ENCODE measurements at places on chromosomes 3 and 15.

- no peak for DNase-seq
These were observed 348.0 kb upstream of the DPPA4 start for GRCh38 chr3:109685084-109686079.

DNA sequence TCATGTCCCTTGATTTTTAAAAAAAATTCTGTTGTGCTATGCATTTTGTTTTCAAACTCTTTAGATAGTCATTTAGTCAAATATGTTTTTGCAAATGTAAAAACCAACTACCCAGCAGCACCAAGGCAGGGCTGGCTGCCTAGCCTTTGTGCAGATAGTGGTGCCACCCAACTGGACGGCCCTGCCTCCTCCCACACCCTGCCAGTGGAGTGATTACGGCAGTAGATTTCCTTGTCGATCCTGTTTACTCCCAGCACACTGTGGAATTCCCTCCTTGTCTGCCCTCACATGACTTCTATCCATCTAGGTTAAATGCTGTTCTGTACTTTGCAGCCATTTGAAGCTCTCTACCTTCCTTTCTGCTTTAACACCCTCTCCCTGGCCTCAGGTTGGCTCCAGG is 79.4 kb upstream of the PLXNA1 start:
- no peak for DNase-seq

- DNase-seq, result no peak
These were observed 475.1 kb upstream of the TBL1XR1 start for GRCh38 chr3:177672252-177672911.

- peak; percentile 39 for DNase-seq
These were observed 87.2 kb upstream of the TBL1XR1 start for GRCh38 chr3:177284383-177284881.

DNA sequence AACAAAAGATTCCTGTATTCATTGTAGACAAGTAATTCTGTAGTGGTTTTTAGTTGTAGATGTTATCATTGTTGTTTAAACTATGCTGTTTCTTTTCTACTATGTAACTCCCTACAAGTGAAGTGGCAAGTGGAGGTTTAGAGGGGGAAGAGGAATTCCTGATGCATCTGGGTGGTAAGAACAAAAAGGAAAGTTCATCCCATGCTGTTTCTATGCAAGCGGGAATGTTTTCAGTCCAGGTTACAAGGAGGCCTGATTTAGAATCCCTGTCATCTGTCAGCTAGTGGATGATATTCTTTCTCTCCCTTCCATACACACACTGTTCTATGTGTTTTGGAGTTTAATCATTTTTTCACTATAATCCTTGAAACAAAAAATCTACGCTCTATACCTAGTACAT is 67.4 kb downstream of the IMPG2 start:
- DNase-seq, result no peak

- DNase-seq, result no peak
These were observed 97.3 kb downstream of the XXYLT1 start for GRCh38 chr3:195173657-195174056.

DNA sequence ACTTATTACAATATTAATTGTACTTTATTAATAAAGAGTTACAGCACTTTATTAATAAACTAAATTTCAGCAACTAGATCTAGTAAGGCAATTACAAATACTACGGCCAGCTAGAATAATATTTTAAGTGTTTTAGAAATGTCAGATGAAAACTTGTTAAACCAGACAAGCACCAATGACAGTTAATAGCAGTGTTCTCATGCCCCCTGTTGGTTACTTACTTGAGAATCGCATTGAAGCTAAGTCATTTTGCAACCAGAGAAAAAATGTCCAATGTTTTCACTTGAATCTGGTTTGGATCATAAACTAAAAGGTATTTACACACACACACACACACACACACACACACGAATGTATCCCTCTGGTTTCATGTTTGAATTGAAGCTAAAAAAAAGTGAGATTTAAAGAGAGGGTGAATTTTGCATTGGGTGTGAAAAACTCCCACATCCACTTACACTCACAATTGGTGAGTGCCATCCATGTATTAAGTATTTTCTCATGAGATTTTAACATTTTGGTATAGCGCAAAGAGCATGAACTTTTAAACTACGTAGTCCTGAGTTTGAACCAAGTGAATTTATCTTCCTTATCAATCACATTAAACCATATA is 347.7 kb downstream of the ZBBX start:
- DNase-seq, result peak; percentile 45

- peak; percentile 18 for DNase-seq
These were observed 17.3 kb upstream of the AEN start for GRCh38 chr15:88603885-88604284.

DNA sequence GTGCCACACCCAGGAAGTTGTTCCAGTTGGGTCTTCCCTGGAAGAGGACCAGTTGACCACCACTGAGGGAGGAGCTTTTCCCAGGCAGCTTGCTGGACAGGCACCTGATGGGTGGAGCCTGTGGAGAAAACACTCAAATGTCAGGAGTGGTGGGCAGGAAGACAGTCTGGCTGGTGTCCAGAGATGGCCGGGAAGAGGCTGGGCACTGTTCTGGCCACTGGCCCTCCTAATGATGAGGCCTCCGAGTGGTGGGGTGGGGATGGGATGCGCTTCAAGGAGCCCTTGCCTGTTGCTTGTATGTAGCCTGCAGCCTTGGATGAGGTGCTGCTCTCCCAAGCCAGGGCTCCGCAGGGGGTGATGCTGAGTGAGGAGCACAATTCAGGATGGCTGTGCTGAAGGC is 12.3 kb downstream of the PLEKHO2 start:
- no peak for DNase-seq

DNA sequence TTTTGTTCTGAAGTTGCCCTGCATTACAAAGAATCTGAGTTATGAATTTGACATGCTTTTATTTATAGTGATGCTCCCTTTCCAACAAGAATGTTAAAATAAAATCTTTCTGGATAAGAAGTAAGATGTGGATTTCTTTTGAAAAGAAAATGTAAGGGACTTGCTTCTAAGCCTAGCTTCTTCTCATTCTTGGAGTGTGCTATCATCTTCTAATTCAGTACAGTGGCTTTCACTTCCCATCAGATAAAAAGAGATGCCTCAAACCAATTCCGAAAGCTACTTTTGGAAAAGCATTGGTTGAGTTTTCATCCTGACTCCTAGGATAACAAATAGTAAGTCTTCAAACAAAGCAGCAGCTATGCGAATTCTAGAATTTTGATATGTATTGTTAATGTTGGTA is 197.0 kb upstream of the ZPLD1 start:
- no peak for DNase-seq

DNA sequence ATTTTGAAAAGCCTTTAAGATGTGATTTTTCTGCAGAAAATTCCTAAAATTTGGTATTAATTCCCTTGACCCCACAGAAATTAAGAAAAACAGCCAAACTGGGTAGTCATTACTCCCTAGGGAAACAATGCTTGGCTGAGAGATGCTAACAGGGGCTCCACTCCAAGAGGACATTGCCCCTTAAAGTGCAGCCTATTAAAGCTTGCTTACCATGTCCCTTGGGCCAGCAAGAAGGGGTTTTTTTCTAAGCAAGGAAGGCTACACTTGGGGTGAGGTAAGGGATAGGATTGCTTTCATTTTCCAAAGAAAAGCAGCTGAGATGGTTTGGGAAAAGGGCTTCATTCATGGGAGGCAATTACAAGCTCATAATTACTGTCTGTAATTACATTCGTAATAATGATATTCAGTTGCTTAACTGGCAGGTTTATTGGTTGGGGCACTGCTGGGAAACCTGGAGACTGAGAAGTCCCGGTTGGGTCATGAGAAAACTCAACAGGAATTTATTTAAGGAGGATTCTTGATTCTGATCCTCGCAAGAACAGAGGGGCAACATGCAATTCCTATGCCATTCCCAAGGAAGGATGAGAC is 247.5 kb downstream of the NR1D2 start:
- DNase-seq, result no peak

GRCh38 chr15:38795471-38796245 is 231.0 kb upstream of the RASGRP1 start:
- no peak for DNase-seq

DNA sequence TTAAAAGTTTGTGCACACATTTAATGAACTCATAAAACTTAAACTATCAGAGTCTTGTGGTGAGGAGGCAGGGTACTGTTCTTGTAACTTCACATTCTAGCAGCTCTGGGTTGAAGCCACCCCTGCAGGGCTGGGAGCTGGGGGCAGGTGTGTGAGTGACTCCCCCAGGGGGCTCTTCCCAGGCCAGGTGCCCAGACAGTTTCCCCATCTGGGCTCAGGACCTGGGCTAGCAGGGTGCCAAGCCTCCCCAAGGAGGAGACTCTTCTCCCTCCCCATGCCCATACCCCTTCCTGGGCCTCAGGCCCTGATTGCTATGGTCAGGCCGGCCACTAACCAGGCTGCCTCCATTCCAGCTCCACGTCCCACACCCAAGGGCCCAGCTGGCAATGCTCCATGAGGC is 22.0 kb upstream of the CHCHD6 start:
- no peak for DNase-seq

DNA sequence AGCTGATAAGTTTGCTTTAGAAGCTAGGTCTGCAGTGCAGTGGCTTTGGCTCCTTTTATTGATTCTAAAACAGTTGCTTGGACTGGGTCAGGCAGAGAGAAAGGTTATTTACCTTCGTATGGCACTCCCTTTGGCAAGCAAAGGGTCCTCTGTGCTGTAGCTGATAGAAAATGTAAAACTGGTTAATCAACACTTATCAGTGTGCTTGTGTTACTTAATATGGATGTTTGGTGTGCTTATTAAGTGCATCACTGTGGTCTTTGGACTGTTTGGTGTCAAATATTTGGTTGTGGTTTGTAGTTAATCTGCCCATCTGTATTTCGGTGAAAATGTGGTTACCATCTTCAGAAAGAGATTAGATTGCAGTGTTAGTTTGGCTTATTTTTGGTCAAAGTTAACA is 16.0 kb downstream of the UBE2E2 start:
- DNase-seq, result no peak

DNA sequence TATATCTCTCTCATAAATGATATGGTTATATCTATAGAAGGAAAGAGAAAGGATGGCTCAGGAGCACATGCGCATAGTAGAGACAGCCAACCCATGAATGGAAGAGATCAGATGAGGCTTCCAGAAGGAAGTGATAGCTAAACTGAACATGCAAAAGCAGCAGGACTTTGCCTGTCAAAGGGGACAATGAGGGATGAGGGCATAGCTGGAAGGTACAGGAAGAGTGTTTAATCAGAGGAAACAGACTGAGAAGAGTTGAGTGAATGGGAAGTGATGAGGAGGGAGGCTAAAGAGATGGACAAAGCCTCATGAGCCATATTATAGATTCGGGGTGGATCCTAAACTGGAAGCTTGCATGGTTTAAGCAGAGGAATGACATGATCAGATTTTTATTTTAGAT is 26.5 kb upstream of the VEPH1 start:
- no peak for DNase-seq

- no peak for DNase-seq
These were observed at the start of gene DGKG for GRCh38 chr3:186361762-186362536. DGKG (minus strand) TSS chr3:186362234; CDS start chr3:186320459, 41,775 bp downstream.

DNA sequence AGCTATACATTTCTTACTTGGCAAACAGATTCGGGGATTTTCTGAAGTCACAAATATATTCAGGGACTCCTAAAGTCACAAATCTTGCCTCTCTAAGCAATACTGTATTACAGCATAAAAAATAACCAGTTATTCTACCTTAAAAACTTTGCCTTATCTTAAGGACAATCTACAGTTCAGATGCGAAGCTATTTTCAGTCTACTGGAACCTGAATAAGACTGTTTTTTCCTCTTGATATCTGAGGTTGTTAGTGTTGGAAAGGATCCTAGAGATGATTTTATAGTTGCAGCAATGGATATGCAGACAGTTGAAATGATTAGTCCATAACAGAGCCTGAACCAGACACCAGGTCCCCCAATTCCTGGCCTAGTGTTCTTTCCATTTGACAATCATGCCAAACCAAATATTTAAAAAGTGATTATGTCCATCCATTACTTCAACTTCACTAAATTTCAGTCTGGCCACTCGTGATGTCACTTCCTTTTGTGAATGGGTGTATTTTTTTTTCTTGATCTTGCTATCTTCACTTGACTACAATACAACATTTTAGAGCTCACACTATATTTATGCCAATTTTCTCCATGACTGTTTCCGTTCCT is 1.8 kb downstream of the HDGFL3 start:
- peak; percentile 43 for DNase-seq

- peak; percentile 1 for DNase-seq
These were observed 109.6 kb downstream of the FHIT start for GRCh38 chr3:61141697-61142096.

DNA sequence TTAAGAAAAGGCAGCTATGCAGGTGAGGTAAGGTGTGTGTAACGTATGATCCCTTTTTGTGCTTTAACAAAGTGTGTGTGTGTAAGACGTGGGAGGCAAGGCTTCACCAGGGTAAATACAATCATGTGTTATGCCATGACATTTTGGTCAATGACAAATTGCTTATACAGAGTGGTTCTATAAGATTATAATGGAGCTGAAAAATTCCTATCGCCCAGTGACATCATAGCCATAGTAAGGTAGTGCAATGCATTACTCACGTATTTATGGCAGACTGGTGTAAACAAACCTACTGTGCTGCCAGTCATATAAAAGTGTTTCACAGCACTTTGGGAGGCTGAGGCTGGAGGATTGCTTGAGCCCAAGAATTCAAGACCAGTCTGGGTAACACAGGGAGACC is 60.2 kb upstream of the LCTL start:
- DNase-seq, result no peak

GRCh38 chr15:73375755-73376305 is 7.1 kb upstream of the HCN4 start:
- DNase-seq, result peak; percentile 87

- DNase-seq, result no peak
These were observed 700.3 kb downstream of the TUSC7 start for GRCh38 chr3:117409701-117410459.

- DNase-seq, result no peak
These were observed 603.0 kb upstream of the ROBO2 start for GRCh38 chr3:76436894-76437293.

- DNase-seq, result no peak
These were observed 289.7 kb upstream of the TPRG1 start for GRCh38 chr3:188881954-188882641.

- no peak for DNase-seq
These were observed 42.6 kb downstream of the TNK2 start for GRCh38 chr3:195865752-195866151.

GRCh38 chr15:71889385-71889784 is 79.0 kb downstream of the NR2E3 start:
- DNase-seq, result no peak
